A549 treated with CORT108297 at 1 μM for 4 hours (cell line): ENCODE measurements at places on chromosomes 6 and 20. TPM values are rescaled to one million over a fixed set of nuclear protein-coding genes. Genes with fewer than 3 reads are reported as not detected.

AARS2 gene
- total RNA-seq: 5.9 to 8.5 TPM (median 7.3 TPM) in 5 replicates

PKIB gene
- 0.50 to 1.2 TPM (median 0.78 TPM) in 5 replicates for total RNA-seq

ACSS1 gene
- 8.8 to 13.2 TPM (median 13.1 TPM) in 5 replicates for total RNA-seq

SLC4A11 gene
- 6.1 to 7.5 TPM (median 6.7 TPM) in 5 replicates for total RNA-seq

F13A1 gene
- total RNA-seq: not detected in 5 replicates

LRRC73 gene
- 0.63 to 1.4 TPM (median 1.3 TPM) in 5 replicates for total RNA-seq

PDYN gene
- not detected in 5 replicates for total RNA-seq

ELOVL4 gene
- 1.5 to 2.5 TPM (median 1.9 TPM) in 5 replicates for total RNA-seq

NRSN1 gene
- not detected in 5 replicates for total RNA-seq

RNF182 gene
- 2.7 to 3.5 TPM (median 3.1 TPM) in 5 replicates for total RNA-seq

CENPW gene
- 31.6 to 43.4 TPM (median 40.2 TPM) in 5 replicates for total RNA-seq

FOXC1 gene
- total RNA-seq: 6.2 to 9.5 TPM (median 8.1 TPM) in 5 replicates

GABRR2 gene
- 0.05 to 0.13 TPM in 2 of 5 replicates, not detected in the others for total RNA-seq

LY6G6F gene
- total RNA-seq: not detected in 5 replicates

KIAA1755 gene
- 0.06 to 0.19 TPM (median 0.13 TPM) in 5 replicates for total RNA-seq

PHACTR3 gene
- total RNA-seq: 0.06 to 0.07 TPM in 2 of 5 replicates, not detected in the others

GPR6 gene
- not detected in 5 replicates for total RNA-seq

RNASET2 gene
- total RNA-seq: 10.1 to 15.2 TPM (median 13.8 TPM) in 5 replicates

VGLL2 gene
- total RNA-seq: not detected in 5 replicates

ZNF311 gene
- total RNA-seq: 0.07 to 0.21 TPM (median 0.18 TPM) in 5 replicates

TMC2 gene
- not detected in 5 replicates for total RNA-seq

SYCP2L gene
- total RNA-seq: 2.7 to 3.4 TPM (median 2.8 TPM) in 5 replicates

ARMH2 gene
- not detected in 5 replicates for total RNA-seq

RAD21L1 gene
- total RNA-seq: 0.09 TPM in 1 of 5 replicates, not detected in the others

CPNE5 gene
- 0.06 to 0.12 TPM (median 0.09 TPM) in 4 of 5 replicates, not detected in the other for total RNA-seq

TSBP1 gene
- total RNA-seq: not detected in 5 replicates

SAMD3 gene
- total RNA-seq: not detected in 5 replicates

ITPR3 gene
- 31.9 to 49.4 TPM (median 42.7 TPM) in 5 replicates for total RNA-seq

PSORS1C2 gene
- total RNA-seq: not detected in 5 replicates

CRISP3 gene
- total RNA-seq: not detected in 5 replicates

CST5 gene
- total RNA-seq: not detected in 5 replicates

PRRT1 gene
- 0.30 to 0.74 TPM (median 0.52 TPM) in 5 replicates for total RNA-seq

SIRPD gene
- not detected in 5 replicates for total RNA-seq

EPPIN gene
- total RNA-seq: not detected in 5 replicates

ZNF165 gene
- 0.93 to 1.1 TPM (median 0.98 TPM) in 5 replicates for total RNA-seq

TINAG gene
- total RNA-seq: not detected in 5 replicates

C6orf15 gene
- not detected in 5 replicates for total RNA-seq

HUS1B gene
- total RNA-seq: 0.21 to 0.55 TPM (median 0.28 TPM) in 4 of 5 replicates, not detected in the other

PTGIS gene
- total RNA-seq: 0.04 to 0.09 TPM (median 0.07 TPM) in 3 of 5 replicates, not detected in the others

SLC22A1 gene
- total RNA-seq: 0.88 to 4.1 TPM (median 1.9 TPM) in 5 replicates

MTFR2 gene
- total RNA-seq: 11.2 to 13.3 TPM (median 12.2 TPM) in 5 replicates

ESR1 gene
- 0.01 to 0.03 TPM (median 0.01 TPM) in 3 of 5 replicates, not detected in the others for total RNA-seq

EBF4 gene
- 2.5 to 3.9 TPM (median 3.0 TPM) in 5 replicates for total RNA-seq

SLC22A16 gene
- total RNA-seq: not detected in 5 replicates

RRAGD gene
- total RNA-seq: 2.7 to 4.6 TPM (median 4.0 TPM) in 5 replicates

C6orf132 gene
- 1.2 to 1.8 TPM (median 1.6 TPM) in 5 replicates for total RNA-seq

C2 gene
- total RNA-seq: 0.21 to 0.68 TPM (median 0.31 TPM) in 5 replicates

ASIP gene
- total RNA-seq: not detected in 5 replicates

NMBR gene
- not detected in 5 replicates for total RNA-seq

SRSF6 gene
- 104 to 111 TPM (median 104 TPM) in 5 replicates for total RNA-seq

GPX6 gene
- total RNA-seq: not detected in 5 replicates

TCF21 gene
- 0.03 to 0.08 TPM (median 0.06 TPM) in 5 replicates for total RNA-seq

ZNF133 gene
- total RNA-seq: 9.0 to 11.5 TPM (median 10.1 TPM) in 5 replicates

WFDC2 gene
- total RNA-seq: 0.20 to 0.23 TPM in 2 of 5 replicates, not detected in the others

PTCRA gene
- not detected in 5 replicates for total RNA-seq

HCRTR2 gene
- total RNA-seq: not detected in 5 replicates

ACTL10 gene
- total RNA-seq: 0.05 TPM in 1 of 5 replicates, not detected in the others

GABBR1 gene
- 3.9 to 7.9 TPM (median 6.2 TPM) in 5 replicates for total RNA-seq

TNFRSF6B gene
- 0.47 to 1.4 TPM (median 0.76 TPM) in 5 replicates for total RNA-seq
